Activated B cell treated with CpG ODN at 0.5 μM for 24 hours (primary cell): ENCODE measurements at places on chromosomes 1 and 21. TPM values are rescaled to one million over a fixed set of nuclear protein-coding genes. Genes with fewer than 3 reads are reported as not detected.

DNA sequence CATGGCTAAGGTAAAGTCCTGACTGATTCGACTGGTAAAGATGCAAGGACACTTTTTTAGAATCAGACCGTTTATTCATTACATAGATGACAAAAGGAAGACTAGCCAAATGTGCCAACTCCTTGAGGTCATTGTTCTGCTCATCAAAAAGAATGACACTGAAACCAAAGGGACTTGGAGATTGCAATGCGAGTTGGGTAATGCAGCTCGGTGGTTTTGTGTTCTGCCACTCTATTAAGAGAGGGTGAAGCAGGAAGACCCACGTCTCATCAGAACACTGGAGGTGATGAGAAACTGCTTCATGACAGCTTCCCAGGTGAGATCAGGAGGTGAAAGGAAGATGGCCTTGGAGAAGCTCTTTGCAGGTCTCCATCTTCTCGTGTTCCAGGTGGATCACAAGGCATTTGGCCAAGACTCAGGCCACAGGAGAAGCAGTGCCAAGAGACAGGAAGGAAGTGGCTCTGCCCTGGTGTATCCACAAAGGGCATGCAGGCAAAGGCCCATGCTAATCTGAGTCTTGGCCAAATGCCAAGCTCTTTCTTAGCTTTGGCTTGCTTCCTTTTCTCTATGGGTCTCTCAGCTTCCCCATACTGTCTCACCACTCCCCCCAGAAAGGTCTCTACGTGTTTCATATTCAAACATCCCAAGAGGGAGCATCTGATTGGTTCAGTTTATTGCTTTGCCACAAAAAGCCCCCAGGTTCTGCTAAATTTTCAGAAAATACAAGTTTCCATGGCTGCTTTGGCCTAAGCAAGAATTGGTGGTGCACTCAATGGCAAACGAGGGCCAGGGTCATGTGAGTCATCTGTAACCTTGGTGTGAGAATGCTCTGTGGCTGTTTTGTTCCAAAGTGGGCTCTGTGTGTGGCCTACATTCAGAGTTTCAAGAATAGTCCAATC is 5.7 kb upstream of the CCT8 start:
- DNase-seq = peak; percentile 18

SAMD11 gene
- total RNA-seq = not detected in 2 replicates

MANEAL gene
- total RNA-seq = 5.3 and 5.4 TPM in 2 replicates

PLEKHG5 gene
- 0.22 and 0.27 TPM in 2 replicates for total RNA-seq

- DNase-seq = no peak
Measured at GRCh38 chr1:119163396-119163795, 22.9 kb upstream of the WARS2 start.

DNA sequence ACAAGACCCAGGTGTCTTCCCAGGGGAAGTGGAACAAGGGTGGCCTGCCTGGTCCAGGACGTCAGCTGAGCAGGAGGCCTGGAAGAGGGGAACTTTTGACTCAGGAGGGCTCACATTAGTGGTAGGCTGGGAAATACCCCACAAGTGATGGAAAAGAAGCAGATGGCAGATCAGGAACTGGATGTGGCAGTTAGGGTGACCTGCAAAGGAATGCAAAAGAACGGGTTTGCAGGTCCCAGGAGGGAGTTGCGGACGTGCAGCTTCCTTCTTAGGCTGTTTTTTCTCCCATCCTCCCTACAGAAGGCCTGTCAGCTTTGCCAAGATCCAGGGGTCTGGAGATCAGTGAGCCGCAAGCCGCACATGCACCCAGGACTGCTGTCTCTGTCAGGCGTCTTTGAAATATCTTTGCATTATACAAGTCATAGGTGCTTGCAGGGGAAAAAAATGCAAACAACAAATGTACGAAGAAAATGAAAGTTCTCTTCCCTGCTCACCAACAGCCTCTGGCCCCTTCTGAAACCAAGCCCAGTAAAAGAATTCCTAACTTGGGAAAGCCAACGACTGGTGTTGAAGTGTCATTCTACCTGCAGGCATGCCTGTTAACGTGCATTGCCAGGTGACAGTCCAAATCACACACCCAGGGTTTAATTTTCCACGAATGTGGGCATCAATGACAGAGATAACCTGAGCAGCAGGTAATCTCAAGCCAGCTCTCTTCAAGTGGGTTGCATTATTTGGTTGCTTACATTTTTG is 34.4 kb downstream of the NENF start:
- DNase-seq = no peak

TAL1 gene
- total RNA-seq = not detected in 2 replicates

OR6K3 gene
- total RNA-seq = not detected in 2 replicates
